ENCODE measurements at places on chromosomes 13 and 19.

- DNase-seq: no peak
Observed at GRCh38 chr13:112119192-112120030, 52.5 kb downstream of the SOX1 start.

DNA sequence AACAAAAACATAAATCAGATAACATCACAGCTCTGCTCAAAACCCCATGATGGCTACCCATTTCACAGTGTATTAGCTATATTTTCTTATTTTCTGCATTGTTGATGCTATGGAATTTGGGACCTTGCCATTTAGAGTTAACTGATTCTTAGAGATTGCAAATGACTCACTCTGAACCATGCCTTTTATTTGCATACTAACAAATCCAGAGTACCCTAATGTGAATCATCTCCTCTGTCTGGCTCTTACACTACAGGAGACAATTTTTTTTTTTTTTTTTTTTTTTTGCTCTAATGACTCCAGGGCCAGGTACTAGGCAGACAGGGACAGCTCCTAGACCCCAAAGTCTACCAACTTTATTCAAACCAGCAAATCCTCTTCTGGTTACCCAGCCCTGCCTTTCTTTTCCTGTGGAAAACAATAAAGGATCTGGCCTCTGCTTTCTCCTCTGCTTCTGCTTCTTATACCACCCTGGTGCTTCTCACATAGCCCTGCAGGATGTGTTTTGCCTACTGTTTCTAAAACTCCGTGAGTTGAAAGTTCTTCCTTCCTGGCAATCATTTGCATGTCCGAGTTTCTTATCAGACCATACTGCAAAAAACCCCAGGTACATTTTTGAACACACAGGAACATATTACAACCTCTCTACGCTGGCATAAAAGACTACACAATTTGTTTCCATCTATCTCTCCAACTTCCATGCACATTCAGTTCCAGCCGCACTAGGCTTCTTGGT is 10.6 kb upstream of the ZNF460 start:
- no peak for DNase-seq

GRCh38 chr13:30739761-30740642 is 4.7 kb downstream of the ALOX5AP start:
- peak; percentile 72 for DNase-seq

DNA sequence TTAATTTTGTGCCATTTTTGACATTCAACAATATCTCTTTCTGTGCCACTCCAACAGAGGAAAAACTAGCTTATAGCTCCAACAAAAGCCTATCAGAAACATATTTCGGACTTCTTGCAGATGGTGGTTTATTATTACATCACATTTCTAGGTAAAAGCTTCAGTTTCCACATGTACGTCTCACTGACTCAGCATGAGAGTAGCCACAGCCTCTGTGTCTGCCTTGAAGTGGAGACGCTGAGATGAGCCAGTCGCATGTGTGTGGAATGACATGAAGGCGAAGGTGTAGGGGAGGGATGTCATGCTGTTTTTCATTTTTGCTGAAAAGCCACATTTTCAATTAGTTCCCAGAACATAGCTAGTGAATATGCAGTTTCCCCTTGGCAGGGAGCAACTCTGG is 598.6 kb downstream of the EFNB2 start:
- DNase-seq: no peak

DNA sequence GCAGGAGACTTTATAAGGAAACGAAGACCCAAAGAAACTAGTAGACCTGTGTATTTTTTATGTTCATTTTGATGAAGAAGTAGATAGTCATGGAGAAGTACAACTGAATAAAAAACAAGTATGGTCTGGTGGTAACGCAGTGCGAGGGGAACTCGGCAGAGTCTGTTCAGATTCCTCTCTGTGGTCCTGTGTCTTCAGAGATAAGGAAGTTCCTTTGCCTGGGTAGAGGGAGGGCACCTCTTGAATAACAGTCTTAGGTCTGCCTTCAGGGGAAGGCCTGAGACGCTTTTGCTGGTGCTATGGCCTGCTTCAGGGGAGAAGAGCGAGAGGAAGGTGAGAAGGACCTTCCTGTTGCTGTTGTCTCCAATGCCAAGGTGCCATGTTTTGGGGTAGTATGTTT is 25.9 kb upstream of the SLC46A3 start:
- DNase-seq: no peak

DNA sequence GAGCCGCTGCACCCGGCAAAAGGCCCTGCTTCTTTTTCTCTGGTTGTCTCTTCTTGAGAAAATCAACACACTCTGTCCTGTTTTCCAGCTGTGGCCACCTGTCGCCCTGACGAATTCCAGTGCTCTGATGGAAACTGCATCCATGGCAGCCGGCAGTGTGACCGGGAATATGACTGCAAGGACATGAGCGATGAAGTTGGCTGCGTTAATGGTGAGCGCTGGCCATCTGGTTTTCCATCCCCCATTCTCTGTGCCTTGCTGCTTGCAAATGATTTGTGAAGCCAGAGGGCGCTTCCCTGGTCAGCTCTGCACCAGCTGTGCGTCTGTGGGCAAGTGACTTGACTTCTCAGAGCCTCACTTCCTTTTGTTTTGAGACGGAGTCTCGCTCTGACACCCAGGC is 17.2 kb downstream of the LDLR start:
- no peak for DNase-seq

DNA sequence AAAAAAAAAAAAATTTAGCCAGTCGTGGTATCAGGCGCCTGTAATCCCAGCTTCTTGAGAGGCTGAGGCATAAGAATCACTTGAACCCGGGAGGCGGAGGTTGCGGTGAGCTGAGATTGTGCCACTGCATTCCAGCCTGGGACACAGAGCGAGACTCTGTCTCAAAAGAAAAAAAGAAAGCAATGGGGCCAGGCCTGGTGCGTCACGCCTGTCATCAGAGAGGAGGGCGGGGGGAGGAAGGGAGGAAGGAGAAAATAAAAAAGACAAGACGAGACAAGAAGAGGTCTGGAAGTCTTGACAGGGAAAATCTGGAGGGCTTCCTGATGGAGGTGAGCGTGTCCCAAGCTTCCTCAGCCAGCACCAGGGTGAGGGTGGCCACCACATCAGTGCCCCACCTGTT is 54.9 kb upstream of the PTPRS start:
- DNase-seq: no peak

DNA sequence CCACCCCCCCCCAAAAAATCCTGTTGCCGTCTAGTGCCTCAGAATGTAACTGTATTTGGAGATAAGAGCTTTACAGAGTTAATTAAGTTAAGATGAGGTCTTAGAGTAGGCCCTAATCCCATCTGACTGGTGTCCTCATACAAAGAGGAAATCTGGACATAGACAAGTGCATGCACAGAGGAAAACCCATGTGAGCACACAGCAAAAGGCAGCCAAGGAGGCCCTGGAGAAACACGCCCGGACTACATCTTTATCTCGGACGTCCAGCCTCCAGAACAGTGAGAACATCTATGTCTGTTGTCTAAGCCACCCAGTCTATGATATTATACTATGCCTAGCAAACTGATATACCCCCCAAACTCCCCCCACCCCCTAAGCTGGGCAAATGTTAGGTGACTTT is 193.8 kb downstream of the KATNAL1 start:
- DNase-seq: no peak

DNA sequence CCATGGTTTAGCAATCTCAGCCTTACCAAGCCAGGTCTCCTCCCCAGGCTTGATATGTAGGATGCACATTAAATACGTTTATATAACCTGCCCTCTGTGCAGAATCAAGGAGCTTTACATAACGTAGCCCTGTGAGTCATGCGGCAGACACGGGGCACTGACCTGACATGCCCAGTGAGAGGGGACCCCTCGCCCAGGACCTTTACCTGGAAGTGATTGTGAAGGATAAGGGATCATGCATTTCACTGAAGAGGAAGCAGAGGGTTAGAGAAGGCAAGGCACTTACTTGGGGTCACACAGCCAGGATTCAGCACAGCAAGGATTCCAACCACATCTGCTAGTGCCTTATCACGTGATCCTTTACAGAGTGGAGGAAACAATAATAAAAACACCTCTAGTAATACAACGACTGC is 18.9 kb upstream of the FOSB start:
- no peak for DNase-seq

- no peak for DNase-seq
Observed at GRCh38 chr13:111629016-111629415, 308.6 kb downstream of the TEX29 start.

DNA sequence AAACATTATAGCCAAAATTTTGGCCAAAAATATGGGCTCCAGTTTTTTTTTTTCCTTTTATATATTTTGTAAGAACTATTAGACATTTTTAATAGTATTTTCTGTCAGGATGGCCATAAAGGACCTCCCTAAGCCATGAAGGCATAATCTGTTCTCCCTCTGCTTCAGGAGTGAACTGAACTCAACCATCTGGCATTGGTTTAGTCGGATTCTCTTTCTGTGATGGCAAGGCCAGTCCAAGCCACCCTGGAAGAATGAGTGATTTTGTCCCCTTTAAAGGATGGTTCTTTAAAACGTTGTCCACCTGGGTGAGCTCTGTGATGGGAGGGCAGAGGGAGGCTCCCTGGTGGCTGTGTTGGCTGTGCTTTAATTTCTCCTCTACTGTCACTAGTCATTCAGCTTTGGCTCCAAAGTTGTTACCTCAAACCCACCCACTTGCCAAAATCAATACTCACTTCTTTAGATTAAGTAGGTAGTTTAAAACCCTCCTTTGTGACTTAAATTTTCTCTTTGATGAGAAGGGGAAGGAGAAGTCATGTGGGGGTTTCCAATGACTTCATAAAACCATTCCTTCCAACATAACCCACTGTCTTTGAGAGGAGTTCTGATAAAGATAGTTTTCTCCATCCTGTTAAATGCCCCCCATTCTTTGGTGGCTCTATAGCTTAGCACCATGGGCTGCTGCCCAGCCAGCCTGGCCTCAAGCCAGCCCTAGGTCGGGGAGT is 4.4 kb downstream of the TNFRSF19 start:
- no peak for DNase-seq

DNA sequence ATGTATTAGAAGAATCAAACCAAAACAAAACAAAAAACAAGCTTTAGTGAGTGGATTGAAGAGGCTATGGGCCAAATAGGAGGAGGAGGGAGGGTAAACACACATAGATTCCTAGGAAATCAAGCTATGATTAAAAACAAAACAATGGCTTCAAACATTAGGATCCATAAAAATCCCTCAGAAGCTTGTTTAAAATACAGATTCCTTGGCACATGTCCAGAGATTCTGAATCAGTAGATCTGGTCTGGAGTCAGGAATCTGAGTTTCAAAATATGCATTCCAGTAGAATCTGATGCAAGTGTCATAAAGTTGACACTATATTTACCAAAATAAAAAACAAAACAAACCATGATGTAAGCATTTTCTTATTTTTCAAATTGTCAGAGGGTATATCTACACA is 692.8 kb upstream of the SGCG start:
- DNase-seq: no peak

- no peak for DNase-seq
Observed at GRCh38 chr19:4371247-4372164, 28.1 kb downstream of the MPND start.

DNA sequence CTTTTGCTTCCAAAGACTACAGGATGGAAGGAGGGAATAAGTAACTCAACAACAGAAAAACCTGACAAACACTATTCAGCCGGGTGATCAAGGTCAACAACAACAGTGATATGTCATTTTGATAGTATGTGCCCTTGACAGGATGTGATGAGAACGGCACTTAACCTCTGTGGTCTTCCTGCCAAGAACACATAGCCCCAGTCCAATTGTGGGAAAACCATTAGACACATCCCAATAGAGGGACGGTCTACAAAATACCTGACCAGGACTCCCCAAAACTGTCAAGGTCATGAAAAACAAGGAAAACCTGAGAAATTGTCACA is 43.1 kb upstream of the AMER2 start:
- DNase-seq: no peak

GRCh38 chr19:49224879-49225278 is 67.3 kb downstream of the TRPM4 start:
- DNase-seq: peak; percentile 66

DNA sequence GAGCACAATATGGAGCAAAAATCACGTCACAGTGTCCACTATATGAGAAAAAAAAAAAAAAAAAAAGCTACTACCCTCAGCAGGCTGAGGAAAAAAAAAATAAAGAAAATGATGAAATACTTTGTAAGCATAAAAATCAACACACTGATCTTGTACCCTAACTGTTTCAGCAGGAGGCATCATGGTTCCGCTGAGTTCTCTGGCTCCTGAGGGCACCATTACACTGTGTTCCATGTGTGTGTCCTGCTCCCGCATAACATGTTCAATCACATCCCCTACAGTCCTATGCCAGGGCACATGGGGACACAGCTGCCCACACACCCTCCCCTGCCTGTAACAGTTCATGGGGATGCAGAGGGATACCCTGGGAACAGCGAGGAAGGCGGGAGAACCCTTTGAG is 33.5 kb downstream of the DOCK9 start:
- DNase-seq: no peak

DNA sequence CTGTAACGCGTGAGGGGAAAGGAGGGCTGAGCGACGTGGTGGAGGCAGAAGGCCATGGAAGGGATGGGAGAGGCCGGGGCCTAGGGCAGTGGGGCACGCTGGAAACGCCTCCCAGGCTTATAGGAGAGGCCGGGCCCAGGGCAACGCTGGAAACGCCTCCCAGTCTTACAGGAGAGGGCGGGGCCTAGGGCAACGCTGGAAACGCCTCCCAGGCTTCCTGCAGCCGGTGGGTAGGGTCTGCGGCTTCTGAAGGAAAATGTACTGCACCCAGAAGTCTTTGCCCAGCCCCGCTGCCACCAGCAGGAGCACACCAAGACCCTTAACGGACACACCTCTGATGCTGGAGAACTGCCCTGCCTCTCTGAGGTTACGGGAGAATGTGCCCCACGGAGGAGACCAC is 9.1 kb downstream of the CACTIN start:
- no peak for DNase-seq

- no peak for DNase-seq
Observed at GRCh38 chr13:65592731-65593130, 1637.4 kb downstream of the PCDH9 start.

- DNase-seq: no peak
Observed at GRCh38 chr13:112623051-112623711, 35.2 kb upstream of the TUBGCP3 start.

DNA sequence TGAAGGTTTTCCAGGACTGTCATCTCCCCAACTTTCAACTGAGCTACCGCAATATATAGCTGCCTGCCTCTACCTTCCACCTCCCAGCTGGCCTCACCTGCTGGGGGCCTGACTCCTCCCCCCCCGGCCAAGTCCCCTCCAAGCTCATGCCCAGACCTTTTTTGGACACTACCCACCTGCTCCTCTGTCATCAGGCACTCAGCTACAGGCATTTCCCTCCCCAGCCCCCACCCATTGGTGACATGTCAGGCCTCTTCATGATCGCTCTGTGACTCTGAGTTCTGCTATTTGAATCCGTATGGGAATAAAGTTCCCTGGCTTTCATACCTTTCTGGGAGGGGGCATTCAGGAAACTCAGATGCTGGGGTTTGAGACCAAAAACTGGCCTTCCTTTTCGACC is 1.8 kb downstream of the PRKACA start:
- no peak for DNase-seq

DNA sequence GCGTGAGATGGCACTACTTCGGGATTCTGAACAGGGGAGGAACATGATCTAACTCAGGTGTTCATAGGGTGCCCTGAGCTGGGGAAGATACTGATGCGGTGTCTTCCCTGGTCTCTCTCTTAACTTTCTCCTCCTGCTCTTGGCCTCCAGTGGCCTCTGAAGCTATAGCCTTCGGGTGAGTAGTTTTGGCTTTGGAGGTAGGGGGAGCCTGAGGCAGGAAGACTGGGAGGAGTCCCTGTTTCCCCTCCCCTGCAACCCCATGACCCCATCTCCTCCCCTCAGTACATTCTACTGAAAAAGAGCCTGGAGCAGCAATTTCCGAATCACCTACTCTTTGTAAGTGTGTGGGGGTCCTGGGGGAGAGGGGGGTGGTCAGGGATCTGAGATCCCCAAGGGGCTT is 3.5 kb downstream of the SELENOV start:
- DNase-seq: no peak

Measured in activated CD8-positive, alpha-beta memory T cell treated with anti-CD3 and anti-CD28 coated beads, Interleukin-2, amount 50 U/mL, for 48 hours (primary cell).